ENCODE measurements at places on chromosomes 5 and 9. TPM values are rescaled to one million over a fixed set of nuclear protein-coding genes. Genes with fewer than 3 reads are reported as not detected.

SLC34A1 gene
- polyA plus RNA-seq, result not detected

ENTPD2 gene
- 16.4 TPM for polyA plus RNA-seq

DEPDC1B gene
- 3.6 TPM for polyA plus RNA-seq

PCDHB5 gene
- 3.7 TPM for polyA plus RNA-seq

FGD3 gene
- 3.1 TPM for polyA plus RNA-seq

SLC6A7 gene
- 0.24 TPM for polyA plus RNA-seq

CCL27 gene
- 0.81 TPM for polyA plus RNA-seq

PCDHA13 gene
- not detected for polyA plus RNA-seq

ANKRD18B gene
- polyA plus RNA-seq, result 0.52 TPM

KCNT1 gene
- 5.1 TPM for polyA plus RNA-seq

CDH9 gene
- 0.11 TPM for polyA plus RNA-seq

DMRT3 gene
- 1.6 TPM for polyA plus RNA-seq

NUDT12 gene
- polyA plus RNA-seq, result 8.8 TPM

ZNF483 gene
- polyA plus RNA-seq, result 0.72 TPM

MAMDC2 gene
- 7.5 TPM for polyA plus RNA-seq

SHLD3 gene
- 3.4 TPM for polyA plus RNA-seq

PTGES gene
- 14.3 TPM for polyA plus RNA-seq

TAF1L gene
- not detected for polyA plus RNA-seq

GEMIN5 gene
- 19.6 TPM for polyA plus RNA-seq

TXNDC8 gene
- polyA plus RNA-seq, result not detected

NUP155 gene
- polyA plus RNA-seq, result 17.2 TPM

PRDM9 gene
- polyA plus RNA-seq, result not detected

GRXCR2 gene
- not detected for polyA plus RNA-seq

PCDHGA2 gene
- polyA plus RNA-seq, result 2.1 TPM

SLC22A4 gene
- polyA plus RNA-seq, result 5.2 TPM

GGTA1 gene
- 10.7 TPM for polyA plus RNA-seq

RNF44 gene
- polyA plus RNA-seq, result 30.3 TPM

RNF183 gene
- polyA plus RNA-seq, result 0.13 TPM

CARD6 gene
- 2.0 TPM for polyA plus RNA-seq

IFNE gene
- not detected for polyA plus RNA-seq

SPATA31D3 gene
- polyA plus RNA-seq, result not detected

TSSK1B gene
- not detected for polyA plus RNA-seq
